ENCODE measurements at places on chromosomes 3 and 15.
A peak's percentile ranks its signal among the peaks of the same experiment; 100 is the strongest.

DNA sequence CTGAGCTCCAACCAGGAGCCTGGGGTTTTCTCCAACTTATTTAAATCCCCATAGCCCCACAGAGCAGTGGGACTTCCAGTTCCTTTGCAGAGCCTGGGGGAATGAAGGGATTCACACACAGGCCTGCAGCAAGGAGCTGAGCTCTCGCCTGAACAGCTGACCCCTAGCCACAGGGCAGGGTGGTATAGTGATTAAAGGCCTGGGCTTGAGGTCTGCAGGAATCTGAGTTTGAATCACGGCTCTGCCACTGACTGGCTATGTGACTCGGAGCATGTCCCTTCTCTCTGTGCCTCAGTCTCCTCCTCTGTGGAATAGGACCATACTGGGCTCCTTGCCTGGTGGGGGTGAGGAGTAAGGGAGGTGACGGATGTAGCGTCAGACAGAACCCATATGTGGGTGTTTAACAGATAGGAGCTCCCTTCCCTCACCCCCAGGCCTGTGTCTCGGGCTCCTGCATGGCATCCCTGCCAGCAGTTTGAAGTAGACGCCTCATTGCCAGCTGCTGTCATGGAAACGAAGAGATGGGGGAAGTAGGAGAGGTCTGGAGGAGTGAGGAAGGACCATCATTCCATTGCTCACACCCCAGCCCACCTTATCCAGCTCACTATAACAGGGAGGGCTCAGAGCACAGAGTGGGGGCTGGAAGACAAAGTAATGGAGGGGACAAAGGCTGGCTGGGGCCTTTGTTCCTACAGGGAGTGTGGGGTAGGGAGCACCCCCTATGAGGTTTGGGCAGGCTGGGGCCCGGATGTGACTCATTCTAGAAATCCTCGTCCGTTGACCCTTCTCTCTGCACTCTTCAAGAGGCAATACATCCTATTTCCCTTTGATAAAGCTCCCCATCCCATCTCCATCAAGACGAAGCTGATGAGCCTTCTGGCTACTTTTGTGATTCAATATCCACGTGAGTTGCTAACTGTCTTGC, 14.8 kb downstream of the HRH1 start:
- DNase-seq = no peak

- no peak for DNase-seq
Observed at GRCh38 chr3:12228461-12228860, 60.4 kb upstream of the PPARG start.

- peak; percentile 41 for DNase-seq
Observed at GRCh38 chr15:84981711-84982300, at the start of gene PDE8A. Gene PDE8A, plus strand, starts transcription at chr15:84981856. Its CDS starts 307 bp downstream, at chr15:84982163.

DNA sequence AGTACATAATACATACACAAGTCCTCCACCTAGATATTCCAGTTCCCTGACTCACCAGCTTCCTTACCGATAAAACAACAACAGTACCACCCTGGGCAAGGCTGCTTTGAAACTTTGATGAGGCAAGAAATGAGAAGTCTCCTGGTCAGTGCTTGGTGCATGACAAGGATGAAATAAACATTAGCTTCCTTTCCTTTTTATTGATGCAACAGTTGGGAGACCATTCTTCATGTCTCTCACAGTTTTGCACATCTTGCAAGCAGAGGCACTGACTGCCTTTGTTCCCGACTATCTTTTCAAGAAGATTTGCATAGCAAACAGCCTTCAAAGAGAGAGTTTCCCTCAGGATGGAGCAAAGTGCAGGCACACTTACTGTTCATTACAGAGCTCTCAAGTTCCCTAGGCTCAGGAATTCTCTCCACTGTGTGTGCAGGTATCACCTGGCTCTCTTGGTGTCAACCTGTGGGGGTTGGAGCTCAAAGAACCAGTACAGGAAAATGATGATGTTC, 65.2 kb downstream of the MYLK start:
- DNase-seq = no peak

GRCh38 chr15:51602484-51602883, 20.1 kb downstream of the DMXL2 start:
- no peak for DNase-seq

DNA sequence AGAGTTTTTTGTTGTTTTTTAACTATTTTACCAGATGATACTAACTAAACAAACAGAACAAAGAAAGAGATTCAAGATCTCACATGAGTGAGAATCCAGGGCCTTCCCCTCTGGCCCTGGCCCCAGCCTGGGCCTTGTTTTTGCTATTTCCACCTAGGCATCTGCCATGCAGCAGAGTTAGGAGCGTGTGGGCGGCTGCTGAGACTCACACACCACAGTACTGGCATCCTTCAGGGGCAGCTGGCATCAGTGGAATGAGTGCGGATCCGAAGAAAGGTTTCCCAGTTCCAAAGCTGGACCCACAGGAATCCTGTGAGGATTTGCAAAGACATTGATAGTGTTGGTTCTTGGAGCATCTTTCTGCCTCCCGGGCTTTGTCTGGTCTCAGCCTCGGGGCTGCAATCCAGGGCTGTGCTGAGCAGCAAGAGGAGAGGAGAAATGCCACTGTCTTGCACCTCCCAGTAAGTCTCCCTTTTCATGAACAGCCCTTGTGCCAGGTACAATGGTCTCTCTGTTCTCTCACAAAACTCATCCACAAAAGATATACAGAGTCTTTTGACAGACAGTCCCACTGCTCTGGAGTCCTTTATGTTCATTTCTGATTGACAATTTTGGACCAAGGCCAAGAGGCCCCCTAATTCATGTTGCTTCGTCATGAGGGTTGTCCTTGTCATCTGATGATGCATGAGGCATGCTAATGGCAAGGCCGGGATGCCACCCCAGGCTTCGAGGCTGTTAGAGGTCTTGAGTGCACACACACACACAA, 46.6 kb downstream of the APH1B start:
- DNase-seq = no peak

- no peak for DNase-seq
Observed at GRCh38 chr3:194223951-194224350, 88.0 kb downstream of the HES1 start.

DNA sequence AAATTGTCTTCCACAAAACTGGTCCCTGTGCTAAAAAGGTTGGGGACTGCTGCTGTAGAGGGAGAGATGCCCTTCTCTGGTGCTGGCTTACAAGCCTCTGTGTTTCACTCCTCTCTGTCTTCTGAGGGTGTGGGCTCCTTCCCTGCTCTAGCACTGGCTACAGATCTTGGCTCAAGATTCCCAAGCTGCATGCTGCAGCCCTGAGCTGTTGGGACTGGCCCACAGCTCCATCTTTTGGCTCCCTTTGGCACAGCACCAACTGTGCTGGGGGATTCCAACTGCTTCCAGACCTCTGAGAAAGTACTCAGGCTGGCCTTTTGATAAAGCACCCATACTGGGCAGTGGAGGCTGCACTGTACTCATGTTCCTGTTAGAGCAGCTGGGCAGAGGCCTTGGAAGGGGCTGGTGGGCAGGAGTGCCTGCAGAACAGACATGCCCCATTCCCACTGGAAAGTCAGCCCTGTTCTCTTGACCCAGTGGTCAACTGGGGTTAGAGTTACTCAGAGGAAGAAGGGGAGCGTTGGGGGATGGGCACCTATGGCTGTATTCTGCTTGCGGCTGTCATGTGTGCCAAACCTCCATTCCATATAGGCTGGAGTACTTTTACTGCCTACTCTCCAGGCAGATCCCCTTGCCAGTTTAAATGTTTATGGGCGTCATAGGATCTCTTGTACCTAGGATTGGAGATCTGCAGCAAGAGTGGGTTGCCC, 55.7 kb downstream of the GALK2 start:
- no peak for DNase-seq

GRCh38 chr3:113231827-113232253, 20.5 kb downstream of the BOC start:
- no peak for DNase-seq
